Amniotic stem cell (primary cell): ENCODE measurements at places on chromosomes 2 and 18.

DNA sequence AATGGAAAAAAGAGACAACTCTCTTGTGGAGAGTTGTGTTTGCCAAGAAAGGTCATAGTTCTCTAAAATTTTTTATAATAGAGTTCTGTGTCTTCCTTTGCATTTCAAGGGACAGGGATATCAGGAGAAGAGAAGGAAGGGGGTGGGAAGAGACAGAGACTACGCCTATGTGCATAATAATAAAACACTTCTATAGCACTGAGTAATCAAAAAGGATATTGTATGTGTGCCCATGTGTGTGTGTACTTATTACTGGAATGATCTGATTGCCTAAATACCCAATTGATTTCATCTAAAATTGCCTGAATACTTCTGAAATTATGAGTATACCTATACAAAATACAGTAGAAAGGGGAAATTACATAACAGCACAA is 803.7 kb upstream of the ACVR2A start:
- DNase-seq: no peak

- DNase-seq: no peak
Measured at GRCh38 chr2:137937246-137937645, 27.0 kb upstream of the HNMT start.

GRCh38 chr2:239264838-239265651 is 135.8 kb downstream of the HDAC4 start:
- DNase-seq: no peak

DNA sequence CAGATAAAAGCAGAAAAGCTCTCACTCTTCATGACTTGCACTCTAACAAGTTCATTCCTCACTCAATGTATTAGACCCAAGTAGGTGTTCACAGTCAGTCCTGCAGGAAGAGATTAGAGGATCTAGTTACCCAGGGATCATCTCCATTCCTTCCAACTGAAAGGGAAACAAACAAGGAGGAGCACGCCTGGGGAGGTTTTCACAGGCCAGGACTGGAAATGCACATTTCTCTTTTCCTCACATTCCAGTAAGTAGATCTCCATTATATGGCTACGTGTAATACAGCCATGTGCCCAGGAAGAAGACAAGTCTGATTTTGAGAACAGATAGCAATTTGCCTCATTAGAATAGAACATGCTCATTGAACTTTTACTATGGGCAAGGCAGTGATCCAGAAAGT is 1132.2 kb upstream of the FAM98A start:
- DNase-seq: no peak

- DNase-seq: no peak
Measured at GRCh38 chr18:70331456-70332097, 42.7 kb downstream of the SOCS6 start.

DNA sequence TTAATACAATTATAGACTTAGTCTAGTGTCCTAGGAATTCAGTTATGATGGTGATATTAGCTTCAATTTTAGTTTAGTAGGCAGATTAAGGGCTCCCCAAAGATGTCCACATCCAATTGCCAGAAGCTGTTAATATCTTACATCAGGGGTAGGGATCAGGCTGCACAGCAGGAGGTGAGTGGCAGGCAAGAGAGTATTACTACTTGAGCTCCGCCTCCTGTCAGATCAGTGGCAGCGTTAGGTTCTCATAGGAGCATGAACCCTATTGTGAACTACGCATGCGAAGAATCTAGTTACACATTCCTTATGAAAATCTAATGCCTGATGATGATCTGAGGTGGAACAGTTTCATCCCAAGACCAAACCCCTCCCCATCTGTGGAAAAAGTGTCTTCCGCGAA is 54.9 kb downstream of the NYAP2 start:
- DNase-seq: no peak

DNA sequence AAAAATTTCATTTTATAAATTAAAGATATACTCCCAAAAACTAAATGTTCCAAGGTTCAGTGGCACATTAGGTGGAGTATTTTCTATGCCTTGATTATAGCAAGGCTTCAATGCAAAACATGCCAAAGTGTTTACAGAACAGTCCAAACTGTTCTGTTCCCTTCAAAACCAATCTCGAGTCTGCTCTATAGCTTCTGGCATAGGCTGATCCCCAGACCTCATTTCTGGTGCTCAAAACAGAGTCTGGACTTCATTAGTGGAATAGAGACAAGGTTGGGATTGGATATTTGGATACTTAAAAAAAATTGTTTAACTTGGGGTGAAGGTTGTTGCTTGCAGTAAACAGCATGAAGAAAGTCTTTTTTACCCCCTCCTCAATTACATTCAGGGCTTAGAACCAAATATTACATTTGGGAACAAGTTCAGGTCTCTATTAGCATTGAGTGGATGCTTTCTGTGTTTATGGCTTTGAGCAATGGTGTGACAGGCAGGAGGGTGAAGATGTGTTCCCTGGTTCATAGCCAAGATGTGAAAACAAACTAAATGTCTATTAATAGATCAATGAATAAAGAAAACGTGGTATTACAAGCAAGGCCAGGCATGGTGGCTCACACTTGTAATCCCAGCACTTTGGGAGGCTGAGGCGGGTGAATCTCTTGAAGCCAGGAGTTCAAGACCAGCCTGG is 208.1 kb upstream of the RND3 start:
- no peak for DNase-seq

DNA sequence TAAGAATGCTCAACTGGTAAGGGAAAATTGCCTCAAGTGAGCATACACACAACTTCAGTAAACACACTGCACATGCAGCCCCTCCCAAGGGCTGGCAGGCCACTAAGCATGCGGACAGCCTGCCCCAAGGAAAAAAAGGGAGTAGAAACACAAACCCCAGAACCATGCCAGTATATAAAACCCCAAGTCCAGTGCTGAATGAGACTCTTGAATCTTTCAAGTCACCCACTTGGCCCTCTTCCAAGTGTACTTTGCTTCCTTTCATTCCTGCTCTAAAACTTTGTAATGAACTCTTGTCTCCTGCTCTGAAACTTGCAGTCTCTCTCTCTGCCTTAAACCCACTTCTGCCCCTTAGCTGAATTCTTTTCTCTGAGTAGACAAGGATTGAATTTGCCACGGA is 736.4 kb downstream of the RNF144A start:
- DNase-seq: no peak

- no peak for DNase-seq
Measured at GRCh38 chr2:240156435-240157146, 16.1 kb upstream of the OTOS start.

DNA sequence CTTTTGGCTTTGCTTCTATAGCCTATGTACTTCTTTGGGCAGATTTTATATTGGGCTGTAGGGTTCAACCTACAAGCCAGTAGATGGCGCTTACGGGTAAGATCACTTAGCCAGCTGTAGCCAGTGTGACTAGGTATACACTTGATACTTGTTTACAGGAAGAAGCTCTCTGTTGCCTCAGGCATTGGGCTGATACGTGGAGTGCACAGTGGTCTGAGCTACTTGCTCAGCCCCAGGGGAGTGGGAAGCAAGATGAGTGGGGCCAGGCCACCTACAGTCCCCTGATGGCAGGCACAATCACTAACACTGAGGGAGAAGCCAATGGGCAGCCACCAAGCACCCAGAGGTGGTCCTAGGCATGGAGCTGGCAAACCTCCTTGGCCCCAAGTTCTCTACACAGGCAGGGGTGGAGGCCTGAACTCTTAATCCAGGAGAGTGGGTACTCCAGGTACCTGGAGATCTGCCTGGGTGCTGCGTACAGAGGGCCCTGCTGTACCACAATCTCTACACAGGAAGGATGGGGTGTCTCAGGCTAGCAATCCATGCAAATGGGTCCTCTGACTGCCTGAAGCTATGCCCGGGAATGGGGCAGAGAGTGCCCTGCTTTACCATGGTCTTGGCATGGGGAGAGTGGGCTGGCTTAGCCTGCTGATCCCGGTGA is 122.2 kb downstream of the NCOA1 start:
- no peak for DNase-seq

DNA sequence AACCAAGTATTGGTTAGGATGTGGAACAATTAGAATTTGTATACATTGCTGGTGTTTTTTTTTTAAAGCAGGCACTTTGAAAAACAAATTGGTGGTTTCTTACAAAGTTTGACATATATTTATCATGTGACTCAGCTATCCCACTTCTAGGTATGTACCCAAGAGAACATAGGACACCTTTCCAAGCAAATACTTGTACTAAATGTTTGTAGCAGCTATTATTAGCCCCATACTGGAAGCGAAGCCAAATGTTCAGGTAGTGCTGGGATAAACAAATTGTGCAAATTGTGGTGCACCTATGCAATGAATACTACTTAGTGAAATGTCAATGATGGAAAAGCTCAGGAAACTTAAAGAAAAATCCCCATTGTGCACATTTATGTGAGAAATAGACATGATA is 101.0 kb downstream of the MIB1 start:
- no peak for DNase-seq

- DNase-seq: no peak
Measured at GRCh38 chr2:11722292-11723060, 24.0 kb upstream of the LPIN1 start.

DNA sequence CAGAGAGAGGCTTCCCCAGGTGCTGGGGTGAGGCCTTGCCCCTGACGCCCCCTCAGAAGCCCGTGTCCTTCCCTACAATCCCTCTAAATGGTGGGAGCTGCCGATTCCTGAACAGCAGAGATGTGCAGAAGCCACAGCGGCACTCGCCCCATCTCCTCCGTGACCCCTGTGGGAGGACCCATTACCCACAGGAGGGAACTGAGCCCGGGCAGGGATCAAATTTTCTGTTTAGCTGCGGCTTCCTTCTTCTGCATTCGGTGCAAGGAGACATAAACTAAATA is 181.2 kb upstream of the RAB6C start:
- no peak for DNase-seq
